C1 segment of cervical spinal cord (tissue), 14 donors: ENCODE measurements at places on chromosomes 16 and 17.

GRCh38 chr16:52976539-52977167, 76.0 kb downstream of the CHD9NB start:
- DNase-seq: no peak

- DNase-seq: no peak
These were observed 60.0 kb downstream of the RPTOR start for GRCh38 chr17:80604670-80605010.

DNA sequence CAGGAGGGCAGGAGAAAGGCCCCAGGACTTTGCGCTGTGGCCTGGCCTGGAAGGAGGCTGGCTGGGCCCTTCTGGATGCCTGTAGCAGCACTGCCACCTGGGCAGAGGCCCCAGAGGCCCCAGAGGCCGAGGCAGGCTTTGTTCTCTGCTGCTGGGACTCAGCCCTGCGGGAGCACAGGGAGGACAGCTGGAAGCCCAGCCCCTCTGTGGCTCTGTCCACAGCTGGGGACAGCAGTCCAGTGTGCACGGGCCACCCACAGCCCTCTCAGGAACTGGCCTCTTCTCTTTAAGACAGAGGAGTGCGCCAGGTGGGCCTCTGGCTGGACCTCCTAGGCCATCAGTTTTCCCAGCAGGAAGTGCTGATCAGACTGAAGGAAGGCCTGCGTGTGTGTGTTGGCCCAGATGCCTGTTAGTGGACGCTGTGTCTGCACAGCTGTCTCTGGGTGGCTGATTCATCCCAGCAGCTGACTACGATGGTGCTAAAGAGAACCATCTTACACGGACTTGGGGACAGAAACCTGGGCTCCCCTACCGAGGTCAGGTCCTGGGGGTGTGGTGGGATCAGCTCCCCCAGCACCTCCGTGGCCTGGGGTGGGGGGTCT, 26.9 kb upstream of the ZNF750 start:
- DNase-seq: no peak

DNA sequence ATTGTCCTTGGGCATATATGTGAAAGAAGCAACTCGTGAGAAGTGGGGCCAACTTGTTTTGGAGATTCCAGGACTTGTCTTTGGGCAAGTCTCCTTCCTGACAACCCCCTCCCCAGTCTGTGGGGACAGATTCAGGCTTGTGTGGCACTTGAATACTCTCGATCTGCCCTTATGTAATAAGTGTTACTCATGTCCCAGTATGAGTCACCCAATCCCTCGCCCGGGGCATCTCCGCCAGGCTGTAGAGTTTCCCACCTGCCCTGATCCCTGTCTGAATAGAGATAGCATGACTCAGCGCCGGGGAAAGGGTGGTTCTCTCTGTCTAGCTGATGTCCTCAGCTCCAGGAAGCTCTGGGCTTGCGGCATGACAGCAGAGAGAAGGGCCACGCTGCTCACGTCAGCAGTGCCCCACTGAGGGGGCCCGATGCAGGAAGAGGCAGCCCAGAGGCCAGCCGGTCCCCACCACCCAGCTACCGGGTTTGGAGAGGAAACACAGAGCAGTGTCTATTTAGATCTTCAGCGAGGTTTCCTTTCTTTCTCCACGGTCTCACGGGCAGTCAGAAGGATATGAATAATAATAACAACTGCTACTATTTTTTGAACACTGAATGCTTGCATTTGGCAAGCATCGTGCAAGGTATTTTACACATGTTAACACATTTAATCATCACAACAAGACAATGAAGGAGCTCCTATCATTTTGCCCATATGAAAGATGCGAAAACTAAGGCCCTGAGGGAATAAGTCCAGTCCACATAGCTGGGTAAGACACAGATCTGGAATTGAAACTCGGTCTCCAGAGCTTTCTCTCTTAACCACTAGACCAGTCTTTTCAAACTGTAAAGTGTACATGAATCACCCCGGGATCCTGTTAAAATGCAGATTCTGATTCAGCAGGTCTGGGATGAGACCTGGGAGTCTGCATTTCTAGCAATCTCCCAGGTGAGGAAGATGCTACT, 426.7 kb upstream of the MAF start:
- DNase-seq: no peak

DNA sequence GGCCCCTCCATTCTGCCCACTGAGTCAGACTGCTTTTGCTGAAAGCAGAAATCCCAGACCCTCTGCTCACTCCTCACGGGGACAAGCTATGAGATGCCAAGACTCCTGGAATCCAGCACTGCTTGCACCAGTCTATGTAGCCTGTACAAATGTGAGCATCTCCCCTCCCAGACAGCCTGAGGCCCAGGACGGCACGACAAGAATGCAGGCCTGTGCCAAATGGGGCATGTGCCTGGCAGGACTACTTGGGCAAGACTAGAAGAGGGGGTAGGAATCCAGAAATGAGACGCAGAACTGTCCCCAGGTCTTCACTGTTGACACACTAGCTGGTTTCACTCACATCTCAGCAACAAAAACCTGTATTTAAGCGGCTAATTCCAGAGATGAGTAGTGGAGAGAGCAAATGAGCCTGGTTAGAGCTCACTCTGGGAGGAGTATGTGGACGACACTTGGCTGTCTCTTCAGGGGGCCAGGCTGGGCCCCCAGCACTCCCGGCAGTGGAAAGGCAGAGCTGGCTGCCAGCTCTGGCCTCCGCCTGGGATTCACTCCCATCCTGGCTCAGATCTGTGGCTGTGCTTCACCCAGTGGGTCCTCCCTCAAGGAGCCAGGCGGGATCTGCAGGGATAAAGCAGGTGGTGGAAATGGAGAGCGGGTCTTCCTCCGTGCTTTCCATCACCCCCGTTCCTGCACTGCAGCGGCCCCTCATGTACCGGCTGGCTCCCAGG, 2.9 kb upstream of the MYO1C start:
- peak; percentile 22 for DNase-seq

GRCh38 chr17:42456223-42457106, 2.2 kb upstream of the ATP6V0A1 start:
- DNase-seq: no peak

DNA sequence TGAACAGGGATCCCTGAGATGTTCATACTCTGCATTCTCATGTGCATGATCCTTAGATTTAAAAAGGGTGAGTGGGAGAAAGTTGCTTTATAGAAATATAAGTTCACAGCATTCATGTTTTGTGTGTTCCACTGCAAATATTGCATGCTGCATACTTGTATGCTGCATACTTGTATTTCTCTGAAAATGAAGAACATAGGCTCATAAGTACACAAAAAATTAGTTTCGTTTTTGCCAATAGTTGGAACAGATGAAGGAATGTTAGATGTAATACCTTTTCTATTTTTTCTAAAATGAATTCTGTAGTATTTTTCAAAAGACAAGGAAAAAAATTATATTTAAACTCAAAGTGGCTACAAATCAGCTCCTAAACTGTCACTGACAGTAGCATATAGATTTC, 79.0 kb downstream of the NFAT5 start:
- DNase-seq: no peak
